Activated CD4-positive, CD25-positive, alpha-beta regulatory T cell treated with anti-CD3 and anti-CD28 coated beads, Interleukin-2, amount 50 U/mL, for 16 hours (primary cell): ENCODE measurements at places on chromosomes 4 and X.

DNA sequence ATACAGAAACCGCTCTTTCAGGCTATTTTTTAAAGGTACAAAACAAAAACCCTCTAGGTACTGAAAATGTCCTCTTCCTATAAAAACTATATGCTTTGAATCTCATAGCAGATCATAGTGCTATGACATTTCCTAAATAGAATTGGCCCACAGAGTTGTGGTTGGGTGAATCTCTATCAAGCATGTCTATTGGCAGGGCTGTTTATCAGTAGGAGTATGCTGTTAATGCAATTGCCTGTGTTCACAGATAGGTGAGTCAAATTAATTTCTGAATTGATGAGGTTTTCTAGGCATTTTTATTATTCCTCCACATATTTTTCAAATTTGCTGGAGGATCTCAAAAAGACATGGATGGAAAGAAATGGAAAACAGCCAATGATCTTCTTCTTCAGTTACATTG is 73.9 kb downstream of the QRFPR start:
- no peak for DNase-seq

DNA sequence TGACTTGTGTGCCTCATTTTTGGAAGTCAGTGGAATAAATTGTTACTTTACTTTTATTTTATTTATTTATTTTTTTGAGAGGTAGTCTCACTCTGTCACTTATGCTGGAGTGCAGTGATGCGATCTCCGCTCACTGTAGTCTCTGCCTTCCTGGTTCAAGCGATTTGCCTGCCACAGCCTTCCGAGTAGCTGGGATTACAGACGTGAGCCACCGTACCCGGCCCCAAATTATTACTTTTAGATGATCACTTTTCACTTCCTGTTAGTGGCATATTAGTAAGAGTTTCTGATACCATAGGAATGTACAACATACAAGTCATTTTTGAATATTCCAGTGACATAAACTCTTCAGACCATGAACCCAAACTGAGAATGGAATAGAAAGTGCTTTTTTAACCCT is 611.0 kb upstream of the MAGEB2 start:
- no peak for DNase-seq

GRCh38 chr4:83489711-83490326 is 4.9 kb upstream of the ABRAXAS1 start:
- DNase-seq, result no peak

GRCh38 chrX:23779025-23779424 is 3.9 kb upstream of the SAT1 start:
- DNase-seq, result no peak

DNA sequence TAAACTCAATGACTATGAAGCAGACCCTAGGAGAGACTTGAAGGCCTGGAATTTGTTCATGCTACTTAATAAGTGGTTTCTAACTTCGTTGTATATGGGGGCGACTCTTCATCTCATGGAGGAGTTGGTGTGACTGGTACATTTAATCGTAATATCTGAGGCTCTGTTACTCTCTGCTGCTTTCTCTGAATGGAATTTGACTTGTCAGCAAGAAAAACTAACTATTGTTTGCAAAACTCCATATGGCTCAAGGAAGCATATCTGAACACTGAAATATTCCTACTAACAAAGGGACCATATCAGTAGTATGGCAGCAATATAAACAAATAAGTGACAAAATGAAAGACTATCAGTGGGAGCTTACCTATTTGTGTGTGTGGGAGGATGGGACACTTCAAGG is 132.0 kb upstream of the RPS6KA6 start:
- DNase-seq, result no peak

DNA sequence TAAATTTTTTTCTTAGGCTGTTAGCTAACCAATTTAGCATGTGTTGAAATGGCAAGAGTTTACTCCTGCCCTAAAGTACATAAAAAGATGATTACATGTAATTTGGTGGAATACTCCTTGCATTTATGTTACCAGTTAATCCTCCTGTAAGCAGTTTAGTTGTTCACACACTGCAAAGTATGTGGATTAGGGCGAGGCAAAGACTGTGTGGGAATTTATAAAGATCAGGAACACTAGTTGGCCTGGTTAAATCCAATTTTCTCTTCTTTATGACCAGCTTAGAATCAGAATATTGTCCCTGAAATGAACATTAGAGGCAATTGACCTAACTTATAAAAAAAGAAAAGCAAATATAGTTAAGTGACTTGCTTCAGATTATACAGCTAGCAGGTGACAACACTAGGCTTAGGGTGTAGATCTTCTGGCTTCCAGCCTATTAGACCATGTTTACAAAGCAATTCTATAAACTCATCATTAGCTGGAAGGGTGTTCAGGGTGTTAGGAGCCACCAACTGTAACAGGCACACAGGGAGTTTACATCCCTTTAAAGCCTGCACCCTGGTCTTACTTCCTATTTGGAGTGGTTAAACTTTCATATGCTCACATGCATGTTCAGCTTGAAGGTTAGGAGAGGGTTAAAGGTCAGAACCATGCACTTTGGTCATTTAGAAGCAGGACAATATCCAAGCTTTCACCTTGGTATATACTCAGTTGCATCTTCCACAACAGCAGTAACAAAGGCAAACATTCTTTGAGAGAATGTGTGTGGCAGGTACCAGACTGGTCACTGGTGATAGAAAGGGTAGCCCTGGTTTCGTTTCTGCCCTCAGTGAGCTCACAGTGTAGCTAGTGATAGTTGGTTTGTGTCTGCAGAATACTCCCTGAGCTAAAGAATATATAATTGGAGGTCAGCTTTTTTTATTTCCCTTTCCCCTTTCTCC is 72.6 kb downstream of the GC start:
- no peak for DNase-seq

DNA sequence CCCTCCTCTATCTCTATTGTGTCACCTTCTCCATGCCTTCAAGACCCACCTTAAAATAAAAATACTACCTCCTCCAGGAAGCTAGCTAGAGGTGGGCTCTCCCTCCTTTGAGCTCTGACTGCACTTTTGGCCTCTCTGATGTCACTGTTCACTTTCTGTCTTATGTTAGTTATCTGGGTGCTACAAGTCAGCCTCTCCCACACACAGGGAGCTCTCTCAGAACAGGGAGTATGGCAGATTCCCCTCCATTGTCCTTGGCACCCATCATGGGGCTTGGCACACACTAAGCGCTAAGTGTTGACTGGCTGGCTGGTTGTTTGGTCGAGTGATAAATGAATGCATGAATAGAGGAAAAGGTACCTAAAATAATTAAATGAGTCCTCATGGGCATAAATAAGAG is 21.2 kb upstream of the KDM5C start:
- DNase-seq, result no peak

DNA sequence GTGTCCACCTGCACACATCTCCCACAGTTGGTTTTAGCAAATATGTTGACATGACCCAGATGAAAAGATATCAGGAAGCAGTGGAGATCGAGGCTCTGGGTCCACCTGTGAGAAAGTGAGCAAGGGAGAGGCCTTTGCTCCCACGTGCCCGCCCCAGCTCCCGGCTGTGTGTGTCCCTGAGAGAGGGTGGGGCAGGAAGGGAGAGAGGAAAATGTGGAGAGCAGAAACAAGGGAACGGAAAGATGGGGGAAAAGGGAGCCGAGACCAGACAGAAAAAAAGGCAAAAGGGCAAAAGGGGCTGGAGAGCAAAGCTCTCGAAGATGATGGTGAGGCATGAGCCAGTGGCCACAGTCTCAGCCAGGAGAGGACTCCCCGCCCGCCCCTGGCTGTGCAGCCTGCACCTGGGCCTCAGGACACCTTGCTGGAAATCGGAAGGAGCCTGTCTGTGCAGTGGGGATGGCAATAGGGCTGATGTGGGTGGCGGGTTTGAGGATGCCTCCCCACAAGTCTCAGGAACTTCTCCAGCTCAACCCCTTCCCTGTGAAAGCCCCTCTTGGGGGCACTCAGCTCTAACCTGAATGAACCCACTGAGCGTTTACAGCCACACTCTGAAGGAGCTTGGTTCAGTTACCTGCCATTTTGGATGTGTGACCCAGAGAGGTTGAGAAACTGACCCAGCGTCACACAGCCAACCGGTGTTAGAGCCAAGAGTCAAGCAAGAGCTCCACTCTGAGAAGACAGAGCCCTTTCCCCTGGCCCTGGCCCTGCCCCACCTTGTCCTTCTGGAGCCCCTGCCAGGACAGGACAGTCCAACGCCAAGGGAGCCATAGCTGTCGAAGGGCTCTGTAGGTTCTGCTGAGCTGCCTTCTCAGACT is 20.3 kb upstream of the MSX1 start:
- DNase-seq, result no peak

DNA sequence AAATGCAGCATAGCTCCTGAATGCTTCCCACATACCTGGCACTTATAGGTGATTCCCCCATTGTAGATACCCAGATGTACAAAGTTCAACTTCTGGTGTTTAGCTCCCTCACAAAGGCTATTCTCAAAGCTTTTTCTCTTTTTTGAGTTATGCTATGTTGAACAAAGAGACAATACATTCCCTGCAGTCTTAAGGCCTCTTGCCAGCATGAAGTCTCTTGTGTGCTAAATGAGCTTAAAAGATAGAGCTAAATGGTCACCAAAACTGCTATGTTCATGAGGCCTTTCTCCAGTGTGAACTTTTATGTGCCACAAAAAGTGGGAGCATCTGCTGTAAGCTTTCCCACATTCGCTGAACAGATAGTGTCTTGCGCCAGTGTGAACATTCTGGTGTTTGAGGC is 111.2 kb upstream of the TMEM47 start:
- no peak for DNase-seq
